ENCODE measurements at places on chromosomes 11 and 22.

DNA sequence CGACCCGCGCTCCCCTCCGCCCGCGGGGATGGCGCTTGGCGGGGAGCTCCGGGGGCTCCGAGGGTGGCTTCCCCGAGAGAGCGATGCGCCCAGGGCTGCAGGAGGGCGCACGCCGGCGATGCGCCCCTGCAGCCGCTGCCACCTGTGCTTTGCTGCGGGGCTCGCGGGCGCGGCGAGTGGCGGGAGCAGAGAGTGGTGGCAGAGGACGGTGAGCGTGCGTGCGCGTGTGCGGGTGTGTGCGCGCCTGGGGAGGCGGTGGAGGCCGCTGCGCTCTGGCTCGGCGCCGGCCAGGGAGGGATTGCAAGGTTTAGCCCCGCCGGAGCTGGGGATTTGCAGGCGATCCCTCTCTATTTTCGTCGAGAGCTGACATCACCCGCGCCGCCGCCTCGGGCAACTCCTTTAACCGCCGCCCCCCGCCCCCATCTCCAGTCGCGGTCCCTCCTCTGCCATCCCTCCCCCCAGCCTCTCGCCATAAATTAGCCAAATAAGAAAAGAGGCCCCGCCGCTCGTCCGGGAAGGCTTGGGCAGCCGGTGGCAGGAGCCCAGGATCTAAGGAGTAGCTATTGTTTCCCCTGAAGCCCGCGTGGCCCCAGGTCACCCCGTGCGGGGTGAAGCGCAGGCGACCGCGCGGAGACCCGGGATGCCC lies at the start of gene SLC1A2:
TSS of gene SLC1A2 (minus strand) at position 375 of the 646 bp plus-strand sequence. CDS start 592 bp downstream, outside the sequence.
- ATAC-seq, result peak; percentile 4

GRCh38 chr11:36110668-36111410 lies 167.0 kb downstream of the LDLRAD3 start:
- no peak for ATAC-seq

DNA sequence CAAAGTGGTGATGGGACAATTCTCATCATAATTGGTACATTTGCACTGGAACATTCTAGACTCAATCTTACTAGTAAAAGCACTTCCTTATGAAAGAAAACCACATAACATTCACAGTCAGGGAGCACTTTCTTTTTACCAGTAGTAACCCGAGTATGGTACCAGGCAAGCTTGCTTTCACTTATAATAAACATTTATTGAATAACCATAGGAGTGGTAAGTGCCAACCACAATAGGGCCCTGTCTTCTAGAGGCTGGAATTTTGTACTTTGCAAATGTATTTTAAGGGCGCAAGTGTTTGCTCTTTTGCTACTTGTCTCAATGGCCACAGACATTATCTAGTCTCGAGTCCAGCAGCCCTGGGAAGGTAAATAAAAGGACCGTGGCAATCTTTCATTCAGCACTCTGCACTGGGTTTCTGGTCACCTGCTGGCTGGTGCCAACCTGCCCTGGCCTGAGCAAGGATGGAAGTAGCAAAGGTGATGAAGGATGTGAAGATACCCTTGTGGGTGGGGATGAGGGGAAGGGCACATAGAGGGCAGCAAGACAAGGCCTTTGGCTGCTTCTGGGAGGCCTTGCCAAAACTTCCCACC lies 24.2 kb downstream of the C22orf31 start:
- ATAC-seq, result no peak

GRCh38 chr11:28874706-28875105 lies 766.5 kb downstream of the METTL15 start:
- ATAC-seq, result no peak

GRCh38 chr11:128424271-128424711 lies 163.1 kb downstream of the ETS1 start:
- no peak for ATAC-seq

- ATAC-seq, result no peak
Observed at GRCh38 chr11:113923572-113923971, 19.0 kb downstream of the HTR3B start.

- no peak for ATAC-seq
Observed at GRCh38 chr11:42161886-42162285, 702.4 kb upstream of the LRRC4C start.

DNA sequence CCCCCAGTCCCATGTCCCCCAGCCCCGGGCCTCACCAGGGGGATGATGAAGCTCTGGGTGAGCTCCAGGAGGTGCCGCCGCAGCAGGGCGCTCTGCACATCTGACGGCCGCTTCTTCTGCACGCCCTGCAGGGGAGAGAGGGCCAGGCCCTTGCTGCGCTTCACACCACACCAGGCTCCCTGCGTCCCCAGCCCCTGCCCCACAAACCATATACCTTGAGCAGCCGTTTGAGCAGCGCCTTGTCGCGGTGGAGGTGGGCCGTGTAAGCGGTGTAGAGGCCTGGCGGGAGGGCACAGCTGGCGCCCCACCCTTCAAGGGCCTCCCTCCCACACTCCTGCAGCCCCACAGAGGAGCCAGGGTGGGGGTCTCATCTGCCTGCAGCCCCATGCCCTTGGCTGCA lies 6.2 kb upstream of the PLXNB2 start:
- ATAC-seq, result no peak

DNA sequence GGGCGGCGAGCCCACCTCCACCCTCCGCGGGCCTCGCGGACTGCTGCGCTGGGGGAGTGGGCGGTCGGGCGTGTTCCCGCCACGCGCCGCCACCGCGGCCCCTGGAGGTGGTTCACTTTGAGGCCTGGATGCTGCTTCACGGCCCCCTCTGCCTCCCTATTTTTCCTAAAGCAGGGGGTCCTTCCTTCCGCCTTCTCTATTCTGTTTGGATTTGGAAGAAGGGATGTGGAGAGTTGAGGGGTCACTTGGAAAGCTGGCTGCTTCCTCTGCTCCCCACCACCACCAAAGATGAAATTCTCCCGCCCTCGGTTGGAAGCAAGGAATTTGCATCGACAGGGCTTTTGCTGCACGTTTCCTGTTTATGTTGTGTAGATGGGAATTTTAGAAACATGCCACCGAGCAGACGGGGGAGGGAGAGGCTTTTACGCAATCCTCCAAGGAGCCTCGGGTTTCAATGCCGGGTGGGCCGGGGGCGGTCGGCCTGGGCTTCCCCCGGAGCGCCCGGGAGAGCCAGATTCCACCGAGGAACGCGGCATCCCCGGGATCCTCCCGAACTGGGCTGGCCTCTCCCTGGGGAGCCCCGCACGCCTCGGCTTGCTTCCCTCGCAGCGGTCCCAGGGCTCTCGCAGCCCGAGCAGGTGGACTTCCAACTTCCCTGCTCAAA lies 403 bp upstream of the SBF2 start:
- ATAC-seq, result no peak

GRCh38 chr11:2933375-2934020 lies 4.3 kb upstream of the PHLDA2 start:
- ATAC-seq, result peak; percentile 63

DNA sequence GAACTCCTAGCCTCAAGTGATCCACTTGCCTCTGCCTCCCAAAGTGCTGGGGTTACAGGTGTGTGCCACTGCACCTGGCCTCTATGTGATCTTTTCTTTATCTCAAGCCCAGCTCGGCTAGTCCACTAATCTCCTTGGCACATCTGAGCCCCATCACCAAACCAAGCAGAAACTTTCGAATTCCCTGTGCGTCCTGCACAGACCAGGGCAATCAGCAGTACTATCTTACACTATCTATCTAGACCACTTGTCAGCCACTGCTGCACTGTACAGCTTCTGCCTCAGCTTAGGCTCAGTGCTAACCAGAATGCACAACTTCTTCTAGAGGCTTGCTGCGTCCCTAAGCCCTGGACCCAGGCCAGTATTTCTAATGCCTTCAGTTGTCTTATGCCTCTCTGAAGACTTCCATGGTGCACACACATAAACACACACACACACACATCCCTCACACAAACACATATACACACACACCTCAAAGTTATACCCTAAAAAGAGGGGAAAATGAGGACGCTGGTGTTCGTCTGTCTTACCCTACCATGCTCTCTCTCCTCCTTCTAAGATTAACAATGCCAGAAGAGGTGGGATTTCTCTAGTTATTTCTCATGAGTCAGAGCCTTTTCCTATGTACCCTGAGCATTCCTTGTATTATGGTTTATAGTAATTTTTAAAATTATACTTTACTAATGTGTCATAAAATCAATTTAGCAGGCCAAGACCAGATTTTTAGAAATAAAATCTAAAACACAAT lies 59.3 kb upstream of the FAM181B start:
- no peak for ATAC-seq

All from stimulated activated memory B cell treated with anti-CD40 and anti-IgM and Interleukin-4, amounts not matched to agents 10 μg/mL and 1 μg/mL and 100 μg/mL, for 72 hours (primary cell).